Central memory CD4-positive, alpha-beta T cell (primary cell): ENCODE measurements at places on chromosomes 16 and 17.

GRCh38 chr17:81096741-81097133 is 61.8 kb downstream of the BAIAP2 start:
- no peak for DNase-seq

GRCh38 chr17:8255499-8255898 is 6.4 kb downstream of the PFAS start:
- DNase-seq = no peak

DNA sequence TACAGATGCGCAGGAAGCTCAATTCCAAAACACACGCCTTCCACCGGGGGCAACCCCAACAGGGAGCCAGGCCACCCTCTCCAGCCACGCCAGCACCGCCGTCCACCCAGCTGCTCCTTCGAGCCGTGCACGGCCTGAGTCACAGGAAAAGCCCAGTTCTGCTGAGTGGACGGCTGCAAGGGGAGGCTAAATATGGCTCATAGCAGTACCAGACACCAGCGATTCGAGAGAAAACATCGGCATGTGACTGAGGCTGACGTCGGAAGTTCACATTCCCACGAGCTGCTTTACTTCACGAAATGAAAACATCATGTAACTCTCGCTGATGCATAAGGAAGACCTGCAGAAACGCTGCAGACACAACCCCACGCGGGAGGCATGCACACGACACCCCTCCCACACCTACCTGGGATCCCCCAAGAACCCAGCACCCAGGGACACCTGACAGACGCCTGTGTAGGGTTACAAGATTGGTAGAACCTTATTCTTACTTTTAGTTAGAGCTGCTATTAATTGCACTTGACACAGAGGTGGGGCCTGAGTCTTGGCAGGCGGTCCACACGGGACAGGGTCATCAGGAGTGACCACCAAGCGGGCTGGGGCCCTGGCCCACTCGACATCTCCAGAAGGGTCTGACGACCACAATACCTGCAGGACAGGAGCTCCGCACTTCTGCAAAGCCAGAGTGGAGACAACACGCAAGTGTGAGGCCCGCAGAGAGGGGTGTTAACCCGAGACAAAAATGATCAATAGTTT is 116.8 kb downstream of the ANKRD11 start:
- no peak for DNase-seq

DNA sequence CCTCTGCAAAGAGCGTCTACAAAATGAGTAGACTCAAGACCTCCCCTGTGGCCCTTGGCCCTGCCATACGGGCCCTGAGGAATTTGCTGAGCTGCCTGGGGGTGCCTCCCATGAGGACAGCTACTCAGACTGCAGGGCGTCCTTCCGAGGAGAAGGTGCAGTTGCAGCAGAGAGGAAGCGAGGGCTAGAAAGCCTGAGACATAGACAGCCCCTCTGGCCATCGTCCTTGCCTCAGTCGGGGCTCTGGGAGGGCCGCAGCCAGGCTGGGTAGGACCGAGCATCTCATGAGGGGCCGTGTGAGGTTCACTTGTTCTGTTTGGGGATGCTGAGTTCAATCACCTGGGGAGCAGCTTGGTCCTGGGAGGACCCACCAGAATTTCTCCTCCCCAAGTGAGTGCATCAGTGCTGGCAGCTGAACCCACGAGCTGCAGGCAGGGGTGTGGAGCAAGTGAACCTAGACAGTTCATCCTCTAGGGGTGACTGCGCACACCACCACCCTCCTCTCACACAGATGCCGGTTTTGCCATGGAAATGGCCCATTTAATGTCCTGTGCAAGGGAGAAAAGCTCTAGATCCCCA is 20.3 kb downstream of the RAB11FIP4 start:
- no peak for DNase-seq

- no peak for DNase-seq
Measured at GRCh38 chr16:998211-998610, 16.6 kb downstream of the SOX8 start.

DNA sequence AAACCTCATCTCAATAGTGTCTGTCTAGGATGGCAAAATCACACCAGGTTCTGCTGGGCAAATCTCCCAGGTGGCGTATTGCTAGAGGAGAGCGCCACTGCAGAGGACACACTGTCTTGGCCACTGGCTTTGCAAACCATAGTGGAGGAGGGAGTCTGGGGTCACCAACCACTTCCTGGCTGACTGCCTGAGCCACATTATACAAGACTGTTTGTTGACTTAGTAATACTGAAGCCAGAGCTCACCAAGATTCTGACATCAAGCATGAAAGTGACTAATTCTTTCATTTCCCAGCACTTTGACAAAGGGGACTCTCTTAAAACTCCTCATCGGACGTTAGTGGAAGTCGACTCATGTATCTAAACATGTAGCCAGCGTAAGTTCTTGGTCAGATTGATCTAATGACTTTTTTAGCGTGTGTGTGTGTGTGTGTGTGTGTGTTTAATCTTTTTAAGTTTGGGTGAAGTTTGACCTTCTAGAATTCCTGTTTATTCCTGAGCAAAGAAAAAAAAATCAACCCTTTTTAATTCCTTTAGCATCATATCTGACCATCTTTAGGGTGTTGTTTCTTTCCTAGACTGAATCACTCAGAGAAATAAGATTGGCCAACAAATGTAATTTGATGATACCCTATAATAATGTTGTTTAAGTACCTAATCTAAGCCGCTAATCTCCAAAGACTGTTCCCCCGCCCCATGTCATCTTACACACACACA is 13.7 kb downstream of the PITPNC1 start:
- DNase-seq = peak; percentile 58

DNA sequence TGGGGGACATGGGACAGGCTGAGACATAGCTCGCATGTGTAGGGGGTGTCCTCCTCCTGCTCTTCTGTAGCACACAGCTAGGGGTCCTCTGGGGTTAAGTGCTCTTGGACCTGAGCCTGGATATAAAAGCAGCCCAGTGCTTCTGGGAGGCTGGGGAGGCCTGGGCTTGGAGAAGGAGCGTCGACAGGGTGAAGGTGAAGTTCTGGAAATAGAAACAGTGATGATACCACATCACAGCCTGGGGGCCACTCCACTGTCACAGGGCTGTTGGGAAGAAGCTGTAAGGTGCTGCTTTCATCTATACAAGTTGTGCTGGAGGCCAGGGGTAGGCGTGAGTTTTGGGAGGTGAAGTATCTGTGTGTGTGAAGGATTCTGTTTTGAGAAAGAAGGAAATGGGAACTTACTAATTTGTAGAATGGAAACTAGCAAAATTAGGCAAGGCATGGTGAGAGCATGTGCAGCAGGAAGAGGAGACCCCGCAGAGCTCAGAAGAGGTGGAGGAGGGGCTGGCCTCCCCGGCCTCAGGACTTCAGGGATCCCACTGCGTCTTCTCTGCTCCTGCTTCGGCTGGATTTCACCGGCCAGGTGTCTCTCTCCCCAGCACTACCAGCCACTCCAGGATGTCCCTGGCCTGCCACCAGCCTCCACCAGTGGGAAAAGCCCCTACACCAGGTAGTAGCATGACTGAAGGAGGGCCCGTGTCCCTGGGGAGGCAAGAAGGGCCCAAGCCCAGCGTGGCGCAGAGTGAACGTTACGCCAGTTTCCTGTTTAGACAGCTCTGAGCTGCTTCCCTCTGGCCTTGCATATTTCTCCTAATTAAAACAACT is 19.4 kb downstream of the PLCG2 start:
- DNase-seq = no peak

GRCh38 chr17:37026531-37026869 is 77.7 kb downstream of the AATF start:
- no peak for DNase-seq

DNA sequence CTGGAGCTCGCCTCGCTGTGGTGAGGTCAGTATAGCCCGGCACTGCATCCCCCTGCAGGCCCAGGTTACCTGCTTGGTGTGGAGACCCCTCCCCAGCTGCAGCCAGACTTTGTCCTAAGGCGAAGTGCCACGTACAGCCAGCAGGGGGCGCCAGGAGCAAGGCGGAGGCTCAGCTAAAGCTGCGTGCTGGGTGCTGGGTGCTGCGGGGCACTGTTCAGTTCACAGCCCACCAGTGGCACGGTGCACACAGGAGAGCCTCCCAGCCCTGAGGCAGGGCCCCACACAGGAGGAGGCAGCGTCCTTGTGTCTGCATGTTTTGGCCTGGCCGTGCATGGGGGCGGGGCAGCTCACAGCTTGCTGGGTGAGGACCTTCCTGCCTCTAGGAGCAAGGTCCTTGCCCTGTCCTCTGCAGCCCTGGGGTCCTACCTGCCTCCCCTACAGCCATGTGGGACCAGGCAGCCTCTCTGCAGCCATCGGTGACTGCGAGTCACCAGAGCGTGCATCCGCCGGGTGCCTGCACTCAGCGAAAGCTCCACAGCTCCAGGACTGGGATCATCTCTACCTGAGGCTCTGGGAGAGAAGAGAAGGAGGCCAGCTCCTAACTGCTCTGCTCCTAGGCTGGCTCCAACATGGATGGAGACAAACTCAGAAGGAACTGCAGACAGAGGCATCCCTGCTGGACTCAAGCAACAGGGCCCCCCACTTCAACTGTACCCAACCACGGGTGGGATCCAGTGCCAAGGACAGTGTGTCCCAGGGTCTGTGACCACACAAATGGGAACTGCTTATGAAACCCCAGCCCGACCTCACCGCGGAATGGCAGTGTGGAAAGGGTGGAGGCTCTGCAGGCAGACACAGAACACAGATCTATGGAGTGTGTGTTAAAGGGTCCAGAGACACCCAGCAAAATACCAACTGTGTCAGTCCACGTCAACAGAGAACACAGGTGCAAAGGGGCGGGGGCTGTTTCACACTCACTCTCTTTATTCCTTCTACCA is 19.0 kb downstream of the SLC7A5 start:
- peak; percentile 70 for DNase-seq

DNA sequence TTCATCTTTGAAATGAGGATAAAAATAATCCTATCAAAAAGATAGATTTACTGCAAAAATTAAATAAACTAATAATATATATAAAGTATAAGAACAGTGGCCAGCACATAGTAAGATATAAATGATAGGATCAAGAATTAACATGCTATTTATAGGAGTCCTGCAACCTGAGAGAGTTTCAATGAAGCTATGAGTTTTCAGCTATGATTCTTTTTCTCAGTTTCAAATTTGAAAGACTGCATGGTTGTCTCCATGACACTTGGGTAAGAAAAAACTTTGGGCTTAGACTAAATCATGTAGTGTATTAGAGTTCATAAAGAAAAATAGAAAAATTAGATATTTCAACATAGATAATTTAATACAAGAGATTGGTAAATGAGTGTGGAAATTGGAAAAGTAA is 817.8 kb upstream of the KIF2B start:
- no peak for DNase-seq

- no peak for DNase-seq
Measured at GRCh38 chr17:82491196-82491530, 28.4 kb upstream of the FOXK2 start.

DNA sequence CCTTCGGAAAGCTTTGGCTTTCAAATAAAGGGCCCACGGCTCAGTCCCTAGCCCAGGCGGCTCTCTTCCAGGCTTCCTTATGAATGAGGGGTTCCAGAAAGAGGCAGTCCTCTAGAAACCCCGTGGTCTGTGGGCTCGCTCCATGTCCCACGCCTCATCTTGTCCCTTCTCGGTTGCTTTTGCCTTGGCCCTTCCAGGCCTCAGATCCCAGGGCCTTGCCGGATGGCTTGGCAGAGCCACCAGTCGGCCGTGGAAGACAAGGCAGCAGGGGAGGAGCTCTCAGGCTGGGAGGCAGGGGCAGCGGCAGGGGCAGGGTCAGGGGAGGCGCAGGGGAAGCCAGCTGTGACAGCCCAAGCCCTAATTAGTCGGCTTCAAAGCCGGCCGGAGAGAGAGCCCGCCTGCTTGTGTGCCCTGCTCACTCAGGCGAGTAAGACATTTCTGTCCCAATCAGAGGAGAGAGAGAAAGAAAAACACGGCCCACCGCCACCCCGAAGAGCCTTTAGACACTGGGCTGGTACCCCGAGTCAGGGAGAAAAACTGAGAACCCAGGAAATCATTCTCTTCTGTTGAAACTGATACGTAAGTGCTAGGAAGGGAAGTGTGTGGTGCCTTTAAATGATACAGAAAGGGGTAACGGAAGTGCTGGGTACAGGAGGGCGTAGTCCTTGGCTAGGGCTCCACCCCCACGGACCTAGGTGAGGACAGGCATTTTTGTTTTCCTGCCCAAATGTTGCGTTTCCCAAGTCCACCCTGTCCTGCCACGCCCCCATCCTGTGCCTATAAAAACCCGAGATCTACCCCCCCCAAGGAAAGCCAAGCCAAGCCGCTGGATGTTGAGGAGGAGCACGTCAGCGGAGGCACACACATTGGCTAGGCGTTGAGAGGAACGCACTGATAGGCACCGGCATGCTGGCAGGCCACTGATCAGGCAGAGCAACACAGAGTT is 27.8 kb upstream of the MEIOC start:
- DNase-seq = no peak

DNA sequence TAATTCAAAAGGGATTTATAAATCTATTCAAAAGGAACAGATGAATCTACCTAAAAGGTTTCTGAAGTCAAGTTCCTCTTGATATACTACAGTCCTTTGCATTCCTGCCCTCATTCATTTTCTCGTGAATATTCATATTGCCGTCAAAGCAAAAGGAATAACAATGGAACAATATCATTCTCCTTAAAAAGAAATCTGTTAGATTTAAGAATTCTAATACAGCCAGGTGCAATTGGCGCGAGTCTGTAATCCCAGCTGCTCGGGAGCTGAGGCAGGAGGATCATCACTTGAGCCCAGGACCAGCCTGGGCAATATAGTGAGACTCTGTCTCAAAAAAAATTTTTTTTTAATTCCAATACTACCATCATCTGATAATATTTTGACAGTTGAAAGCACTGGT is 130.3 kb downstream of the BRIP1 start:
- DNase-seq = no peak

DNA sequence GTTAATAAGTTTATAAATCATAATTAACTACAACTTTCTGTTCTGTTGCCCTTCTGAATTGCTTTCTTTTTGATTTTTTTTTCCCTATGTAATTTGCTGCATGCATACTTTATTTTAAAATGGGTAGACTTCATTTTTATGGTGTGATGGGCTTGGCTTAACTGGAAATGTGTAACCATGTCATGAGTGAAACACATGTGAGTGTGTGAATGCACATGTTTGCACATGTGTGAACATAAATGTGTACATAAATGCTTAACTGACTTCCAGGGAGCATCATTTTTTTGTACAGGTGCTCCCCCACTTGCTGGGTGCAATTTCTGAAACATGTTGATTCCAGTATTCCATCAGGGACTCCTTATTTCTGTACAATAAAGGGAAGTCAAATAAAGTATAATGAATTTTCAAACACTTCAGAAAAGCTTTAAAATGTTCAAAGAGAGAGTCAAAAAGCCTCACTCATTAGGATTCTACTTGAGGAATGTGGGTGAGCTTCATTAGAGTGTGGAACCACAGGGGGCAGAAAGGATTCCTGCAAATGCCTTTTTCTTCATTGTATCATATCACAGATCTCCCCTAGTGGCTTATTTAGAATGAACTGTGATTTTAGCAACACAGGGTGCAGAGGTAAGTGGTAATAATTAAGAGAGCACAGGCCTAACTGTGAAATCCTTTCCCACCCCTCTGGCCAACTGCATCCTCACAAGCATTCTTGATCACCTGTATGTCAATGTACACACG is 31.7 kb upstream of the CDH11 start:
- no peak for DNase-seq
